ENCODE measurements at places on chromosomes 13 and 19.

DNA sequence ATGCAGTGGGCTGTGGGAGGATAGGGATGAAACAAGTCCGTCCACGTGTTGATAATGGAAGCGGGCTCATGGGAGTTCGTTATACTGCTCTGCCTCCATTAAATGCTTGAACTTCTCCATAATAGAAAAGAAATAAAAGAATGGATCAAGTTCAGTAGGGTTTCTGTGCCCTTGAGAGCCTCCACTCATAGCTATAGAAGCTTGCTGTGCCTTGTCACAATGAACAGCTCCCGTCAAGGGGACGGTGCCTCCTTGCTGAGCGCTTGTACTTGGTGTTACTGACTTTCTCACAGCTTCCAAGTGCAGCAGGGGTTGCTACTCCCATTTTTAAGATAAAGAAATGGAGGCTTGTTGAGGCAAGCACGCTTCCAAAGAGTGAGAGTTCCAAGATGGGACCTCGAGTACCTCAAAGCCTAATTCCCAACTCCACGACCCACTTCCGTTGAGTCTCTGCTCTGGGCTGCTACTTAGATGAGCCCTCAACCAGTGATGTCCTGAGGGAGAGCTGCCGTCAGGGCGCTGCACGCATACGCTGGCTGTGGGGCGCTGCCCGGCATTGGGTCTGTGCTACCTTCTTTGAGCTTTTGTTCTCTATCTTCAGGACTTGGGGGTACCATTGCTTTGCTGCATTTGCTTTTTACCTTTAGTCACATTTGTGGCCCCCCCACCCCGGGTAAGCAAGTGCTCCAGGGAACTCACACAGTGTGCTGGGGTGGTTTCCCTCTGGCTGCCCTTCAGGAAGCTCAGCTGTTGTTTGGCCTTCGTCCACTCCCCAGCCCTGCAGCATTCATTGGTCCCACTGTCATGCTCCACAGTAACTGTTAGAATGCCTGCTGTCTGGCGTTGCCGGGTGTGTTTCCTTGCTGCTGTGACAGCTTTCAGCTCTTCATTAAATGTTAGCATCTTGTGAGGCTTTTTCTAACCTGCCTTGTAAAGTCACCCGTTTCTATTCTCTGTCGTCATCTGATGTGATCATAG, 9.5 kb downstream of the SNRNP70 start:
- no peak for DNase-seq

DNA sequence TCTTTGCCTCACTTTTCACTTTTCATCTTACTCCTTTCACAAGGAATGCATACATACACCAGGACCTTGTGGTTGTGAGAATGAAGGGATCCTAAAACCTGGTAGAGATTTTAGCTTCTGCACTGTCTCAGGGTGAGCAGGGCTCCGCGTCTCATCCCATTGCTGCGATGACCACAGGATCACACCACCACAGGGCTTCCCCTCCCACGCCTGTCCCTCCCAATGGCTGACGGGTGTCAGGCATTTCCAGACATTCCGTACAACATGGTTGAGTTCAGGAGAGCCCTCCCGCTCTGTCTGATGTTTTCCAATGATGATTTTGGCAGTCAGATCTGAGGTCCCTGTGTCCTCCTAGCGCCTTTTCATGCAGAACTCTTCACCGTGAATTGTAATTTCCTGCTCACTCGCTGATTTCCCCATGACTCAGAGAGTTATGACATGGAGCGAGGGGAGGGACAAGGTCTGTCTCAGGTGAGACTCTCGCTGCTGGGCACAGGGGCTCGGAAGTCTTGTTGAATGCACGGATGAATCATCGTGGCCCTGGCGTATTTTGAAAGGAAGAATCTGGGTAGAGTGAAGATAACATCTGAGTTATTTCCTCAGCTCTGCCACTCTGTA, 102.8 kb downstream of the TEX29 start:
- DNase-seq = no peak

GRCh38 chr13:99396446-99396845, 89.2 kb upstream of the GPR183 start:
- DNase-seq = no peak

DNA sequence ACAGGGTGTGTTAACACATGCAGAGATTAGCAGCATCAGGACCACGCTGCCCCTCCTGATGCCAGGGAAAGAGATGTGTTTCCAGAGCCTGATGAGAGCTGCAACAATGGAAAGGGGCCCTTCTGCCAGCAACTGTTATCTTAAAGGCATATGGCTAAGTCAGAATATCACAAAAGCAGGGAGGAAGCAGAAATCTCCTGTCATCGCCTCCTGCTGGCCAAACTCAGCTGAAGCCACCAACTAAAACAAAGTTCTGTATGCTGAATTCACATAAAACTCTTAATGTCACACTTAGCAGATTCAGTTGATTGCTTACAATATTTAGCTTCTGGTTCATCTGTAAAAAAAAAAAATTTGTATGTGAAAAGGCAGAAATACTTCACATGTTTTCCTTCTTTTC, 178.2 kb downstream of the GPC5 start:
- no peak for DNase-seq

GRCh38 chr19:56312787-56313657, 1.6 kb downstream of the ZSCAN5A start:
- DNase-seq = no peak

- DNase-seq = no peak
Observed at GRCh38 chr19:49824662-49825061, 6.6 kb downstream of the MED25 start.

GRCh38 chr13:91358387-91358782, 10.9 kb downstream of the MIR17HG start:
- no peak for DNase-seq

DNA sequence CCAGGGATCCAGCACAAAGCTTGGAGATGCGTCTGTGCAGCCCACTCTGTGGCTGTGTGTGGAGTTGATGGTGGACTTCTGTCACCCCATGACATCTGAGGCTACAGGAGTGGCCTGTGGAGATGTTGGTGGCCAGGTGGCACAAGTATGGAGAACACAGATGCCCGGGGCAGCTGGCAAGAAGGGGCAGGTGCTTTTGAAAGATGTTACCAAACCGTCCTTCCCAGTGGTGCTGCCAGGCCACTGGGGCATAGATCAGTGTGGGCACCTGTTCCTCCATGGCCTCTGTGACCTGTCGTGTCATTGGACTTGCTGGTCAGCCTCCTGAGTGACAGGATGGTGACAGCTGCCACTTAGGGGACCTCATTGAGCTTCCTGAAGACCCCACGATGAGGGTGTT, 36.2 kb downstream of the KDM4B start:
- no peak for DNase-seq

DNA sequence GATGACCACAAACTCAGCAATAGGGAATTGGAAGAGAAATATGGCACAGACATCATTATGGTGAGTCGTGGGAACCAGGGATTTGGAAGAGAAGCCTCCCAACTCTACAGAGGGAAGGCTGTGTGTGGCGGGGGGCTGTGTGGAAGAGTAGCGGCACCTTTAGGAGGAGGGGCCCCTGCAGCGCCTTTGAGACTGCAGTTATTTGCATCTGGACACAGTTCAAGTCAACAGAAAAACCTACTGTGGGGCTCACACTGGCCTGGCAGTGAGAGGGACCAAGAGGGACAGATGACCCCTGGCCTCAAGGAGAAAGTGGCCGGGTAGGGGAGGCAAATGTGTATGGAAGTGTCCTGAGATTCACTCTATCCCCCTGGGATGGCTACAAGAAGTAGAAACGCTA, 5.1 kb downstream of the ATP12A start:
- no peak for DNase-seq

- DNase-seq = no peak
Observed at GRCh38 chr13:48093588-48093987, 1.3 kb downstream of the MED4 start.

- DNase-seq = peak; percentile 78
Observed at GRCh38 chr19:10104665-10105508, 1.3 kb upstream of the PPAN start.

- DNase-seq = no peak
Observed at GRCh38 chr13:86918682-86919081, 752.5 kb upstream of the SLITRK5 start.

DNA sequence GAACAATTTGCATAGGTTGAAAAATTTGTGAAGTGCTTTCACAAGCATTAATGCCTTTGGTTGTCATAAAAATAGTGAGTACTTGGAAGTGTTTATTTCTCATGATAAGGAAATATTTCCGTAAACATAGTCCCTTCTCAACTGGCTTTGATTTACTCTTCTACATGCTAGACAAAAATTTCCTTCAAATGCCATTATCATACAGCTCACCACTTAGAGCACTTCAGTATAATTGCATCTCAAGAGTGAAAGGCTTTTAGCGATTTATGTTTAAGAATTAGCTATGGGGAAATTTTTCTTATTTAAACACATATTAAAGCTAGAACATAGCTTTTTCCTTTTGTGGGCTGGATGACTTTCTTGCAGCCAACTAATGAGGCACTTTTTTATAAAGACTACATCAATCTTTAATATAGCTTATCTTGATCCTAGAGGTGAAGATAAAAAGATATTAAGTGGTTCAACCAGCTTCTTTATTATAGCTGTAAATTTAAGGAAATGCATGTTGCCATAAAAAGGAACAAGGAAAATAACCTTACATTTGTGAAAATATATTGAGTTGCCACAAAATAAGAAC, 656.8 kb downstream of the SLITRK6 start:
- DNase-seq = no peak

- peak; percentile 11 for DNase-seq
Observed at GRCh38 chr19:33242911-33243310, 17.3 kb upstream of the SLC7A10 start.

DNA sequence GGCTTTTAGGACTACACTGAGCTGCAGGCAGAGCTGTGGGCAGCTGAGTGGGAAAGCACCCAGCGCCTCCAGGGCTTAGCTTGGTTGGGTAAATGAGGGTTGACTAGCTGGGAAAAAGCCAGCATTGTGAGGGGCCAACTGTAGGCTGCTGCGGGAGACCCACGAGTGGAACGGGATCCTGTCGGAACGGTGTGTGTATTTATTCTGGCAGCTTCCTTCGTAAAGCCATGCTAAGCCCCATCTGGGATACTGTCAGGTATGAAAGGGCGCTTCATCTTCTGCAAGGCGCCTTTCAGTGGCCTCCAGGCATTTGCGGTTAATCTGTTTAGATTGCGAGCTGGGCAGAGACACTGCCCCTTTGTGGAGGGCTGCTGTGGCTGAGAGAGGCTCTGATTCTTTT, 39.5 kb upstream of the CNMD start:
- DNase-seq = peak; percentile 77

DNA sequence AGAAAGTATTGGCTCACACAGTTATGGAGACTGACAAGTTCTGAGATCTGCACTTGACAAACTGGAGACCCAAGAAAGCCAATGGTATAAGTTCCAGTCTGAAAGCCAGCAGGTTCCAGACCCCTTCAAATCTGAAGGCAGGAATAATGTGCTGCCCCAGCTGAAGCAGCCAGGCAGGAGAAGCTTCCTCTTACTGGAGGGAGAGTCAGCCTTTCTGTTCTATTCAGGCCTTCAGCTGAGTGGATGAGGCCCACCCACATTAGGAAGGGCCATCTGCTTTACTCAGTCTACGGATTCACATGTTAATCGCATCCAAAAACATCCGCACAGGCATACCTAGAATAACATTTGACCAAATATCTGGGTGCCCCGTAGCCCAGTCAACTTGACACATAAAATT, 8.2 kb upstream of the VWA8 start:
- no peak for DNase-seq

- no peak for DNase-seq
Observed at GRCh38 chr19:11483366-11484111, 2.7 kb upstream of the ELAVL3 start.

- no peak for DNase-seq
Observed at GRCh38 chr13:49654011-49654410, 25.7 kb downstream of the ARL11 start.

DNA sequence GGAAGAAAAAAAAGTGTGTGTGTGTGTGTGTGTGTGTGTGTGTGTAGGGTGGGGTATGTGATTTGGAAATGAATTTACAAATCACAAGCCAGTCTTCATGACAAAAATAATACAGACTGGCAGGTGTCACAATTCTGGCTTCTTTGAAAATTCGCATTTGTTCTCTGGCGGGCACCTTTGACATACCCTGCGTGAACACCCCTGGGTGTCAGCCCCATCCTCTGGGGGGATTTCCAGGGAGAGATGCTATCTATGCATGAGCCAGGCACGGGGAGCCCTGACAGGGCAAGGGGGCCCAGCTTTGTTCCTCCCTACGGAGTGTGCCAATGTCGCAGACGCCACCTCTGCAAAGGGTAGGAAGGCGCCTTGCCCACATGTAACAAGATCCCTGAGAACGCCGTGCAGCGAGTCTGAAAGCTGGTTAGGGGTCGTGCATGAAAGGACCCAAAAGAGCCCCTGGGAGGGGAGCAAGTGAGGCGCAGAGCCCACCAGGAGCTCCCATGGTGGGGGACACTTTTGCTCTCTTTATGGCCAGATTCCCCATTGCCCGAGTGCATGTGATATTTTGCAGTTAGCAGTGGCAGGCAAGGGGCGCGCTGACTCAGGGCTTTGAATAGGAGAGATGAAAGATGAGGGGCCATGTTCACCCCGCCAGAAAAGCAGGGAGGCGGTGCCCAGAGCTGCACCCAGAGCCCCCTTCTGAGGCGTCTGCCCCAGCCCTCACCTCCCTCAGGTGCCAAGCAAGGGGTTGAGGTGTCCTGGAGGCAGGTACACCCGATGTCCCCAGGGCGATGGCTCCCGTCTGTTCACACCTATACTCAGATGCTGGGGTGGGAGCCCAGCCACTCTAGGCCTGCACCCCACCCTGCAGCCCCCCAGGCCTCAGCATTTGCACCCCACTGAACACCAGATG, 45.3 kb downstream of the KLF2 start:
- DNase-seq = no peak

GRCh38 chr13:71803066-71803465, 63.9 kb downstream of the DACH1 start:
- DNase-seq = no peak

DNA sequence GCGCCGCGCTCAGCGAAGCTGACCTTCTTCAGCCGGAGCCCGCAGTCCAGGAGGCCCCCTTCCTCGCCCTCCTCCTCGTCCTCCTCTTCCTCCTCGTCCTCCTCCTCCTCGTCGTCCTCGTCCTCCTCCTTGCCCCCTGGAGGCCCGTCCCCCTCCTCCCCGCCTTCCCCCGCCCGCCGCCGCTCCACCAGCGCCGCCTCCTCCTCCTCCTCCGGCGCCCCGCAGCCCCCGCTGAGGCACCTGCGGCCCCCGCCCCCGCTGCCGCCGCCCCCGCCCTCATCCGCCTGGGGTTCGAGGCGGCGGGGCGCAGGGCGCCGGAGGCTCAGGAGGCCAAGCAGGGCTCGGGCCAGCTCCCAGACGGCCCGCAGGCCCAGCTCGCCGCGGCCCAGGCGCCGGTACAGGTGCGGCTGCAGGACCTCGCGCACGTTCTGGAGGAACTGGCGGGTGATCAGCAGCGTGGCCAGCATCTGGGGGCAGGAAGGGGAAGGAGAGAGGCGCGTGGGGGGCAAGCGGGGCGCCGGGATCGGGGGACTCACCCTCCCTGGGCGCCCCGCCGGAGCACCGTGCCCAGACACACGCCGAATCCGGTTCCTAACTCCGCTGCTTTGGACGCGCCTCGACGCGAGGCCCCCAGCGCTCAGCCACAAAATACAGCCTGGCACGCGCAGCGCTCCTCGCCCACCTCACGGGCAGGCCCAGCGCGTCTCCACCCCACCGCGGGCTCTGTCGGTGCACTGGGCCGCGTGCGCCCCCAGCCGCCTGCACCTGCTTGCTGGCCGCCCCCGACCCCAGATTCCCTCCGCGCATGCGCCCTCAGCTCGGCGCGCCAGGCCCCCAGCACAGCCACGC, 5.9 kb downstream of the ANO8 start:
- DNase-seq = no peak

Data from left hindlimb (tissue), 1 donor.